ENCODE measurements at places on chromosomes 1 and 21.

- DNase-seq: no peak
These were observed 47.8 kb downstream of the CHML start for GRCh38 chr1:241592273-241592958.

GRCh38 chr21:26169611-26170470 lies 729 bp downstream of the APP start:
- DNase-seq: peak; percentile 78

DNA sequence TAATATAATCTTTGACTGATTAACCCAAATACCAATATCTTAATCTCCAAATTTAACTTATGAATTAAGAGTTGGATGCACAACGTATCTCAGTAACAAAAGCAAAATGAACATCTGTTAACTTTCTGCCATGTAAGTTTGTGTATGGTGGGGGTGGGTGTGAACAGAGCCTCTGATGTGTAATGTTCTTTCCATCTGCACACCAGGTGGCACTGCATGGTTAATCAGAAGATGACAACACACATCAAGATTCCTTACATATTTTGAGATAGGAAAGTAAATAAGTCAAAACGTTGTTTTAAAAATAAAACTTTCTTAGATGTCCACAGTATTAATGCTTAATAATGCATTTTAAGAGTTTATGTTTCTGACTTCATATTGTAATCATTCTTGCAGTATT lies 251.9 kb downstream of the DPYD start:
- DNase-seq: no peak

DNA sequence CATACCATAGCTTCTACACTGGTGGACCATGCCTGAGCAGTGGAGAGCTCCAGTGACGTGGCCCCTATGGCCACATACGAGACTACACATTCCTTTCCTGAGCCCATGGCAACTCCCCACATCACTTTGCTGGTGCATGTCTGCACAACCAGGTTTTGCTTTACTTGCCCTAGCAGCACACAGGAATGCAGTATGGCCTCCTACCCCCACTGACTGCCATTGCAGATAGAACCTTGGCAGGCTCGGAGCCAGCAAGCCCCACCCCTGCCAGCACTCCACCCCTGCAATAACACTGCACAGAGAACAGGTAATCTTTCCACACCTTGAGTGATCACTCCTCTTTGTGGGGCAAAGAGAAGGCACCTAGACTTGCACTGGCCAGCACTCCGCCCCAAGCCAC lies 531.9 kb upstream of the CAMK1G start:
- DNase-seq: no peak

DNA sequence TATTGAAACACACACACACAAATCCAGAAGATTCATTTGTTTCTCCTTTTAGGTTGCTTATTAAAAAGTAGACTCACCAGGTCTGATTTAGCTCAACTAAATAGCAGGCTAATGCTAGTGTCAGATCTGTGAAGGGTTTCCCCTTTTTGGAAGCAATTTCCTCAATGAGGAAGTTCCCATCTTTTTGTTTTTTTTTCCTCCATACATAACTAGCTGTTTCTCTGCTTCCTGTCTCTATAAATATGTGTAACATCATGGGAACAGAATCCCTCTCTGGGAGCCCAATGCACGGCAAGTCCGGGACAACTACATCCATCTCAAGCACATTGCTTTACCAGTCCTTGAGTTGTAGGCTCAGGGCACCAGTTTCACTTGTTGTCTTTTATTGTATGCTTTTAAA lies 1421.1 kb downstream of the PLA2G4A start:
- DNase-seq: no peak

GRCh38 chr1:65949230-65949626 lies 156.5 kb downstream of the PDE4B start:
- no peak for DNase-seq

DNA sequence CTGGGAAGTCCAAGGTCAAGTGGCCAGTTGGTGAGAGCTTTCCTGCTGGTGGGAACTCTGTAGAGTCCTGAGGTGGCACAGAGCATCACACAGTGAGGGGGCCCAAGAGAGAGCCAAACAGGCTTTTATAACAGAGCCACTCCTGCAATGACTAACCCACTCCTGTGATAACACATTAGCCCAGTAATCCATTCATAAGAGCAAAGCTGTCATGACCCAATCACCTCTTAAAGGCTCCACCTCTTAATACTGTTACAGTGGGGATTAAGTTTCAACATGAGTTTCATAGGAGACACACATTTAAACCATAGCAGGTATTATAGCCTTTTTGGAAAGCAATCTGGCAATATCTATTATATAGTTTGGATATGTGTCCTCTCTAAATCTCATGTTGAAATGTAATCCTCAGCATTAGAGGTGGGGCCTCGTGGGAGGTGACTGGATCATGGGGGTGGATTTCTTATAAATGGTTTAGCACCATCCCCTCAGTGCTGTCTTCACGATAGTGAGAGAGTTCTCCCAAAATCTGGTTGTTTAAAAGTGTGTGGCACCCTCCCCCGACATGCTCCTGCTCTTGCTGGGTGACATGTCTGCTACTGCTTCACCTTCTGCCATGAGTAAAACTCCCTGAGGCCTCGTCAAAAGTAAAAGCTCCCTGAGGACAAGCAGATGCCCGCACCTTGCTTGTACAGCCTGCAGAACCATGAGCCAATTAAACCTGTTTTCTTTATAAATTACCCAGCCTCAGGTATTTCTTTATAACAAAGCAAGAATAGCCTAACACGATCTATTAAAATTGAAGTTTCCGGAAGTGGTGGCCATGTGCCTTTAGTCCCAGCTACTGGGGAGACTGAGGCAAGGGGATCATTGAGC lies 64.5 kb downstream of the CD58 start:
- DNase-seq: no peak

DNA sequence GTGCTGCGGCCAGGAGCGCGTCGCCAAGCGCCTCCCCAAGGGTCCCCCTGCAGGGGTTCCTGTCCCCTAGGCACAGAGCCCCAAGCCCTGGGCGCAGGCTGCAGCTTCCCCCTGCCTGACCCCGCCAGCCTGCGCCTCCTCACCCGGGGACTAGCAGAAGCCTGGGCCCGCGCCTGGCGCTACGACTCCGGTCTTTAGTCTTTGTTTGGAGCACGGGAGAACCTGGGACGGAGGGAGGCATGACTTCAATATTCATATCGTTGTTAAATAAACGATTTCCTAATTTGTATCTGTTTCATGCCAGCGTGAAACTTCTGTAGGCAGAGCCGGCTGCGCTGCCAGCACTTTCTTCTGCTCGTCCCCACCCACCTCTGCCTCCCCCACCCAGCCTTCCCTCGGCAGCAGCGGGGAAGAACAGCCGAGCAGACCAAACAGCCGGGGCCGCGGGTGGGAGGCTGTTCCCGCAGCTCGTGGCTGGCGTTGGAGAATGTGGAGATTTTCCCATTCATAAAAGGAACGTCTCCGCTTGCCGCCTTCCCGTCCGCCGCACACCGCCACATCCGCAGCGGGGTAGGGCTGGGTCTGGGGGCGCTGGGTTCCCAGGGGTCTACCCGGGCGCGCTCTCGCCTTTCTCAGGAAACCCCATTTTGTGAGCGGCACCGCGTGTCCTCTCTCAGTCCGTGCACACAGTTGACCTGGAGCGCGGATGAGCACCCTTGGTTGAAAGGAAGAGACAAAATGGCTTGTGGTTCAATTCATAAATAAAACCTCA lies 777 bp upstream of the TRIM67 start:
- DNase-seq: no peak

DNA sequence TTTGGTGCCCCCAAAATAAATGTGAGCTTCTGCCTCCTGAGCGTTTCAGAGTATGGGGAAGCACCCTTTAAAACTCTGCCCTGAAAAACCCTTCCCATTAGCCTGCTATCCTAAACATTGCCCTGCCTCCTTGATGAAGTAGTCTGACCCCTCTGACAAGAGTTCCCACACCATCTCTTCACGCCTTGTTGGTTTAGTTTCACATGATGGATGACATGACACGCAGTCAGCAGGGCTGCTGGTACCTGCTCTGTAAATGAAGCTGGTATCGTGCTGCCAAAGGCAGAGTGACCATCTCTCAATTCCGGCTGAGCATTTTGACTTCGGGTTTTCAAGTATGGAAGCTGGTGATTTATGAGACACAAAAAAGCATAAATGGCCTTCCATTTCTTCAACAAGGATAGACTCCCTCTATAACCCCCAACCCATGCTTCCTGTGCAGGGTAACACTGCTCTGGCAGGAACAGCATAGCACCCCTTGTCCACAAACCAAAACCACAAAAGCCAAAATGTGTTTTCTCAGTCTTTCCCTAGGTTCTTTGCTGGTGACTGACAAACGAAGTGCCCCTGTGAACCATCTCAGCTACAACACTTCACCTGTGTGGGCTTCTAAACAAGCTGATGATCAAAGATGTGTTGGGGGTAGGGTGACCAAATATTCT lies 444.6 kb downstream of the NUF2 start:
- no peak for DNase-seq

GRCh38 chr1:119742202-119742601 lies 26.5 kb downstream of the HMGCS2 start:
- DNase-seq: peak; percentile 44

GRCh38 chr1:230621324-230622030 lies 20.8 kb upstream of the COG2 start:
- DNase-seq: no peak

GRCh38 chr1:109391157-109391556 lies 6.6 kb downstream of the SORT1 start:
- DNase-seq: no peak

GRCh38 chr21:20016435-20017005 lies 981.7 kb upstream of the NCAM2 start:
- DNase-seq: no peak

DNA sequence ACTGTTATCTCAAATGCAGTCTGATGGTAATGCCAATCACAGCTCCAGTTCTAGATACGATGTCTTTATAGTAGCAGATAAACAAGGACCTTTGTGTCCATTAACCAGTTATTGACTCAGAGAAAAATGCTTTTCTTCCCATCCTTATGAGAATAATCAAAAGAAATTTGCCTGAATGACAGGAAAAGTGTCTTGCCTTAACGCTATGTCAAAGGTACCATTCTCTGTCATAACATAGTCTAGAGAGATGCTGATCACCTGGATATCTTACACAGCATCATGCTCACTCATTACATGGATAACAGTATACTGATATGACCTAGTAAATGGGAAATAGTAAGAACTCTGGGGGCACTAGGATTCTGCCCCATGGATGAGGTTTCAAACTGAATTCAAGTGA lies 151.7 kb upstream of the NEGR1 start:
- no peak for DNase-seq

DNA sequence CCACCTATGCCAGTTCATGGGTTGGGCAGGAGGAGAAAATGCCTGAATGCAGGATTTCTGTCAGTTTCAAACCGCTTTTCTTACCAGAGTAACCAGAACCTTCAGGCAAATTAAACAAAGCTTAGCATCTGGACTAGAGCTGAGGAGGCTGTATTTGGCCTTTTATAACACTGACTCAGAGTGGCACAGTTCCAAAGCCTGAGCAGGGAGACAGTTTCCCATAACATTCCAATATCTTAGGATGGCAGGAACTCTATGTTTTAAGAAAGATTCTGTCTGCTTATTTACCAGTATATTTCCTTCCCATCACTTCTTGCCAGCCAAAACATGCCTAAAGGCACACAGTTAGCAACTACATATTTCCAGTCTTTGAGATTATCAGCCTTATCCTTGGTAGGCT lies 46.8 kb downstream of the UBR4 start:
- DNase-seq: no peak

- no peak for DNase-seq
These were observed 206.8 kb downstream of the PAPPA2 start for GRCh38 chr1:176669782-176670181.

DNA sequence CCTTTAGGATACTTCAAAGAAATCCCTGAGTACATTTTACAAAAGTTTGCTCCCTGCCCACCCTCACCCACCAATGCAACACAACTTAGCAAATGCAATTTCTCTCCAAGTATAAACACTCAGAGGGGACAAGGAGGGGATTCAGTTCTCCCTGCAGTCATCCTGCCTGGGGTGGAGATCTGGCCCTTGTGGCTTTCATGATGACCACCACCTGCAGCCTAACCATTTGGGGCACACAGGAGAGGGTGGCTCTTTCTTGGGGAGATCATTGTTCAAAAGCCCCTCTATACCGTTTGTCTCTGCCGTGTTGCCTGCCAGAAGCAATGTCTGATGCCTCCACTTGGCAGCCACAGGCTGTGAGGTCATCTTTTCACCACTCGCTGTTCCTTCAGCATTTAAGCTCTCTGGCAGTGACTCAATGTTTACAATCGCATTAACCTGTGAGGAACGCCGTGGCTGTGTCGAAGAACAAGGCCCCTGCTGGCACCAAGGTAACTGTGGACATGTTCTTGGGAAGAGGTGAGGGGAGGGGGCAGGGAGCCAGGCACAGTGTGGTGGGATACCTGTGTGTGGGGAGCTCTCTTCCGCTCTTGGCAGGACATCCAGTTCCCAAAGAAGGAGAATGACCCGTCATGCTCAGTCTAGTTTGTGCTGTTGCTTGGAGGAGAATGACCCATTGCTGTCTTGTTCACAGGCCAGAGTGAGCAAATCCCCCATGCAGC lies 103.9 kb upstream of the DUSP10 start:
- no peak for DNase-seq
